ENCODE measurements at places on chromosomes 2 and 18. TPM values are rescaled to one million over a fixed set of nuclear protein-coding genes. Genes with fewer than 3 reads are reported as not detected.

DNA sequence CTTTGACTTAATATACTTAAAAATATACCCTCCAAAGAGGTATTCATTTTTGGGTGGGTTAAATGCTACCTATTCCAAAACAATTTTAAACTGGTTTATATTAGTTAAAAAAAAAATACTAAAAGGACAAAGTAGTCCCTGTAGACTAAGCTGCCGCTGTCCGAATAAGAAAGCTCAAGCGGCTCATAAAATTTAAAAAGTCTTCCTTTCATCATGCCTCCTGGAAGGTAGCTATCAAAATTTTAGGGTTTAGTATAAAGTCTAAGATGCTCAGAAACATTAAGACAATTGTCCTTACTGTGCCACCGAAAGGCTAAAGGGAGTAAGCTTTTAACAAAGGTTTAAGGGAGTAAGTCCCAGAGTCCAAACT is 440 bp upstream of the UGGT1 start:
- DNase-seq = no peak

DNA sequence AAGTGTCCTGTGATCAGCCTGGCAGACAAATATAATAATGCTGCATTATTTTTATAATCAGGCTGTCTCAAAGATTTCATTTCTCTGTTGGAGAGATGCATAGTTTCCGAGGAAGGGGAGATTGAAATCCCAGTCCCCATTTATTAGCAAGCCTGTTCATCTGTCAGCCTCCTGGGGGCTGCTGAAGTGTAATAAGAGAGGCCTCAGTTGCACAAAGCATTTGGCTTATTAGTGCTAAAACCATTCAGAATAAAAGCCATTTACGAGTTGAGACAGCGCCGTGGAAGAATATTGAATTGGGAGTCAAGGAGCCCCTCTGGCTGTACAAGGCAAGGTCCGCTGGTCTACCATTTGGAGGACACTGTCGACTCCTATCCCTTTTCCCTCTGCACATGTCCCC is 6.1 kb downstream of the GPR39 start:
- no peak for DNase-seq

GRCh38 chr2:11582612-11582861 is 48.7 kb downstream of the GREB1 start:
- DNase-seq = no peak

DNA sequence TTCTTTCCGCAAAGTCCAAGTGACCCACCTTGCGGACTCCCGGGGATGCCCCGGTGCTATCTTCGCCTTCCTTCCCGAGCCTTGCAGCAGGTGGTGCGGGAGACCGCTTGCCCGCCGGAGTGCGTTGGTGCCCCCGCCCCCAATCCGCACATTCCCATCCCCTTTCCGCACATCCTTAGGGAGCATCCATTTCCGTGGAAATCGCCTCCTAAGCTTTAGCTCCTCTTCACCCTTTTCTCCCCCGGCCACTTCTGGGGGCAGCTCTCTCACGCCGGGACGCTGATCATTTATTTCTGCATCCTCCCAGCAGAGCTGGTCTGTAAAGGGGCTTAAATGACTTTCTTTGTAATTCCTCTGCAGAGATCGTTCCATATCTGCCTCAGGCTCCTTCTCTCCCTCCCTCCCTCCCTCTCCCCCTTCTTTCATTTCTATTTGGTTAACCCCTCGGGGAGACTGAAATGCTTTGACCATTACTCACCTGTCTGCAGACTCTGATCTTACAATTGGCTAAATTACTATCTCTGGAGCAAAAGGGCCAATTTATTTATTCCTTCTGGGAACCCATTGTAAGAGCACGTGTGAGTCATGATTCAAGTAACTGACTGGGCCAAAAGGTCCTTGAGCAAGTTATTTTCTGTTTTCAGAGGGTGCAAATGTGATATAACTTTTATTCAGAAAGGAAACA is 1.3 kb upstream of the LYPD1 start:
- no peak for DNase-seq

DNA sequence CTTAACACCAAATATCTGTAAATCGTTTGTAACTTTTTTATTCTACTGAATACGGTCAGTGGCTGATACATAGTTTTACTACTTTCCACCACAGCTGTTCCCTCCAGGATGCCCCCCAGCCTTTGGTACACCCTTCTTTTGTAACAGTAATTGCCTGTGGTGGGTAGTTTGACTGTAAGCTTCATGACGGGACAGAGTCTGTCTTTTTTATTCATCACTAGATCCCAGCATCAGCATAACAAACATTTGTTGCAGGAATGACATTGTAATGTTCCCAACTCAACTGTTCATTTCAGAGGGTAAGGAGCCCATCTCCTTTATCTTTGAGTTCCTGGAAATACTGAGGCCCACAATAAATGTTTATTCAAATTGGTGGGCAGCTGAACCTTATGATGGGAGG is 67.5 kb downstream of the MBOAT2 start:
- DNase-seq = no peak

GRCh38 chr18:7918701-7919100 is 351.6 kb downstream of the PTPRM start:
- no peak for DNase-seq

GRCh38 chr2:40358783-40359182 is 93.1 kb downstream of the SLC8A1 start:
- no peak for DNase-seq

GRCh38 chr18:13240060-13240725 is 21.6 kb downstream of the LDLRAD4 start:
- no peak for DNase-seq

- no peak for DNase-seq
Observed at GRCh38 chr2:236843161-236843968, 242.3 kb upstream of the COPS8 start.

- DNase-seq = no peak
Observed at GRCh38 chr18:24831081-24831480, 370.6 kb downstream of the HRH4 start.

DNA sequence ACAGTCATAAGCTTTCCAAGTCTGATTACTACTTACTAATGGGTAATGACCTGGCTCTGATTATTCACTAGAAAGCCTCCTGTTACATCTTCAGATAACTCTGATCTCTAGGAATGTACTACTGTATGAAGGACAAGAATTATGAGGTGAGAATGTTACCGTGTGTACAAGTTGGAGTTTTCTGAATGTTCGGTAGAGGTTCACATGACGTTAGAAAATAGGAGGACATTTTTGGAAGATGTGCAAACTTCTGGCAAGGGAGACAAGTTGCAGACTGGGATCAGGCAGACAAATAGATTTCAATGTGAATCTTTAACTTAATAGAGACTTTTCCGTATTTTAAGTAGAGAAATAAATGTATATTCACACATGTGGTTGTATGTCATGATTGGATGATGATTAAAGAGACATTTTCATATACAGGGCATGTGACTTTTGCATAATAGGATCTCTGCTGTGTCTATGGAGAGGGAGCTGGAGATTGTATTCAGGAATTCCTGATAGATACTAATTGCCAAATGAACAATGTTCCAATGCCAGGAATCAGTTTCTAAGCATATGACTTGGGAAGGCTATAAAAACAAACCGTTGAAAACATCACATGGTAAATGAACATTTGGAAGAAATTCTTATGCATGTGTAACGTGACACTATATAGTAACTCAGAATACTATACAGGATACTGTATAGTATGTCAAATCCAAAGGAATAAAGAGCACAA is 1695.8 kb upstream of the PIK3C3 start:
- no peak for DNase-seq

Gene ACMSD
- polyA plus RNA-seq = 42.3 TPM

Gene DNER
- polyA plus RNA-seq = 66.3 TPM

Gene CFC1
- not detected for polyA plus RNA-seq

Gene TCF23
- polyA plus RNA-seq = 0.42 TPM

Gene CYP26B1
- polyA plus RNA-seq = 15.5 TPM

Gene LYPD6B
- polyA plus RNA-seq = 32.7 TPM

Gene FMNL2
- polyA plus RNA-seq = 104 TPM

Gene LONRF2
- 4.9 TPM for polyA plus RNA-seq

Gene COL4A4
- polyA plus RNA-seq = 48.6 TPM

All from left renal cortex interstitium (tissue), 4 donors.